ENCODE measurements at places on chromosomes 16 and 17. TPM values are rescaled to one million over a fixed set of nuclear protein-coding genes. Genes with fewer than 3 reads are reported as not detected.

Gene PRSS33
- not detected for total RNA-seq

Gene DNAH17
- total RNA-seq = not detected

Gene TNFRSF13B
- total RNA-seq = not detected

Gene CA7
- not detected for total RNA-seq

Gene PRSS8
- 116 TPM for total RNA-seq

Gene PRCD
- not detected for total RNA-seq

Gene CD300H
- total RNA-seq = not detected

DNA sequence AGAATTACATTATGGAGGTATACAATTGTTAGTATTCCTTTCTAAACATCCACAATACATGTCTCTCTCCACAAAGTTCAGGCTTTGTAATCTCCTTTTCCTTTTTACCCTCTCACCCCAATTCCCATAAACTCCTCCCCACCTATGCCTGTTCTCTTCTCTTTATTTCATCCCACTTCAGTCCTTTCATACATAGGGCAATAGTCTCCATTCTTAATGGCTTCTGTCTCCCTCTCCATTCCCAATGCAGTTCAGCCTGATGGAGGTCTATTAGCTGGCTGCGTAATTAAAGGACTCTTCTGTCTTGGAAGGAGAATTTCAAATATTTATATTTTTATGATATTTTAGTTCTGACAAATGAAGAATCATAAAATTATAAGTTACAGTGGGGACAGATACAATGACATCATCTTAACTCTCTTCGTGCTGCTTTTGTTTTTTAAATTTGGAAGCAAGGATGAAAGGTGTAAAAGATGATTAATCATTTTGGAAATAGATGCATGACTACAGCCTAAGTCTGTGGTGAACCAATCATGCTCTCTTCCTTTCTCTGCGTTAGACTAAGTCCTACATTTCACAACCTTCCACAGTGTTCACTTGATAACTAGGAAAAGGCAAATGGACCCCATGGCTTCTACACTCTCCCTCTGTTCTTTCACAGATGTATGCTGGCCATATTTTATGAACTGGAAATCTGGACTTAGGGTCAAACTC is 11.2 kb upstream of the FAM20A start:
- no peak for DNase-seq

- no peak for DNase-seq
Observed at GRCh38 chr16:79887541-79888540, 287.3 kb upstream of the MAF start.

DNA sequence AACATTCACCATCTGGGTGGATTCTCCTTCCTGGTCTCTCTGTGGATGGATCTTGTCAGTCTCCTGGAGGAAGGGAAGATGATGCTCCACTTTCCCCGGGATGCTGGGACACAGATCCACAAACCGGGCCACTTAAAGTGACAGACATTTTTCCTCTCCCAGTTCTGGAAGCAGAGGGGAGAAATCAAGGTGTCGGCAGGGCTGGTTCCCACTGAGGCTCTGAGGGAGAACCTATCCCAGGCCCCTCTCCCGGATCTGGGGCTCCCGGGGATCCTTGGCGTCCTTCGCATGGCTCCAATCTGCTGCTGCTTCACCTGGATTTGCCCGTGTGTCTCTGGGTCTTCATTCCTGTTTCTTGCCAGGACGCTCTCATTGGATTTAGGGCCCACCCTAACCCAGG is 263.1 kb upstream of the TNRC6C start:
- DNase-seq = no peak

GRCh38 chr17:67253384-67253783 is 8.4 kb upstream of the HELZ start:
- no peak for DNase-seq

DNA sequence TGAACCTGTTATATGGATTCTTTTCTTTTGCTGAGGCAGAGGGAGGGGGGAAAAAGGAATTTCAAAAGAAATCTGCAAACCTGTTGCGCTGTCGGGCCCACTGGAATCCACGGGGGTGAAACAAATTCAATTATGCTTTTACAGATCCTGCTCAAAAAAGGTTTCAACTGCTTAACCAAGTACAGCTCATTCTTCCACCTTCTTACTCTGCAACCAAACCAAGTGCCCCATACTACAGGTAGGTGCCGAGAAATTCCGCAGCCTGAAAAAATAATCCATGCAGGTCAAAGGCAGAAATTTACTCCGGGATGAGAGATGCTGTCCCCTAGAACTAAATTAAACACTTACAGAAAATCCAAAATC is 416 bp downstream of the RNF43 start:
- no peak for DNase-seq

DNA sequence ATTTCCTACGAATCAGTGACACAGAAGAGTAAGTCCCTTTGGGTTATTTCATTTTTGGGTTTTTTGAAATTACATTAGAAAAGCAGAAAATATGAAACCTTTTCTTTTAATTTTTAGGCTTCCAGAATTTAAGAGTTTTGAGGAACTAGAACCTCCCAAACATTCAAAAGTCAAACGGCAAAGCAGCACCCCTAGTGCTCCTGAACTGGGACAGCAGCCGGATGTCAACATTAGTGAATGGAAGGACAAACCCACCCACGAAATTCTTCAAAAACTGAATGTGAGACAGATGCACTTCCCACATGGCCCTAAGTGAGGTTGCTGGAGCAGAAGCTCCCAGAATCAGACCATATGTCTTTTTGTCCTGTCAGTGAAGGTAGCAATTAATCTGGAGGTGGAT is 199.4 kb downstream of the PHKB start:
- no peak for DNase-seq

DNA sequence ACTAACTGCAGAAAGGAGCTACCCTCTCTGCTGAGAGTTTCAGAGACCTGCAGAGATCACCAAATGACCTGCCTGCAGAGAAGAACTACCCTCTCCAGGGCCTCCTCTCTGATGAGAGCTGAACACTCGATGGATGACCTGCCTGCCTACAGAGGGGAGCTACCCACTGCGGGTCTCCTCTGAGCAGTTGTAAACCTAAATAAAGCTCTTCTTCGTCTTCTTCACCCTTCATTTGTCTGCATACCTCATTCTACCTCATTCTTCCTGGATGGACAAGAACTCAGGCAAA is 24.2 kb downstream of the SSH2 start:
- DNase-seq = no peak

DNA sequence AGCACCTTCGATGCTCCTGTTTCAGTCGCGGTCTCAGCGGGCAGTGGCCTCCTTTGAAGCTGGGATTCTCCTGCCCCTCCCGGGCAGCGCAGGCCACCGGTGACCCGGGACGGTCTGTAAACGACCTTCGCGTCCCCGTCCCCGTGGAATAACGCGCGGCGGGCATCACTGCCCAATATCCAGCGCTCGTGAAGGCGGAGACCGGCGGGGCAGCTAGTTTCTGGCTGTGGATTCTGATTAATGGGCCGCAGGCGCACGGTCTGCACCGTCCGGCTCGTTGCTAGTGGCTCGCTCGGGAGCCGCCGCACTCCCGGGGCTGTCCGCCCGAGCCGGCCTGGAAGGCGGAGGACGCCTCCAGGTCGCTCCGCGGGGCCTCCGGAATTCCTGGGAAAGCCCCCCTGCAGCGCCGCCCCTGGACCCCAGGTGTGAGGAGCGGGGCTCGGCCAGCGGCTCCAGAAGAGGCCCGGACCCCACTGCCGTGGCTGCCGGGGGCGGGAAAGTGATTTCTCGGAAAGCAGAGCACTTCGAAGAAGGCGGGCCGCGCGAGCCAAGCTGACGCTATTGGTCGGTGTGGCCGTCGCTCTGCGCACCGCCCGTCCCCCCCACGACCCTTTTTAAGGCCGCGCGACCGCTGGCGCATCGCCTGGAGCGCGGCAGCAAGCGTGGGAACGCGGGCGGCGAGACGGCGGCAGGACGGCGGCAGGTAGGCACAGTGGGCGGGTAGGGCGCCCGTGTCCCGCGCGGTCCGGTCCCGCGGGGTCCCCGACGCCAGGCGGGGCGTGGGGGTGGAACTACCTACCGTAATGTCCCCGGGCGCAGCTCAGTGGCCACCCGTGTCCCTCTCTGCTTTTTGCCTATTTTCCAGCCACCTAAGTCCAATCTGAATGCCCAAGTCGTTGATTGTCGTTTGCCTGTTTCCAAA is at the start of gene IRF8:
IRF8 (plus strand) TSS at position 642 of the 922 bp plus-strand sequence. CDS start 3,854 bp downstream, outside the sequence.
- DNase-seq = no peak

GRCh38 chr17:76872874-76873221 is 4.6 kb downstream of the MGAT5B start:
- DNase-seq = no peak

GRCh38 chr17:27376637-27377547 is 79.4 kb upstream of the KSR1 start:
- peak; percentile 18 for DNase-seq

GRCh38 chr17:50686494-50687199 is 21.1 kb downstream of the ANKRD40 start:
- peak; percentile 93 for DNase-seq

DNA sequence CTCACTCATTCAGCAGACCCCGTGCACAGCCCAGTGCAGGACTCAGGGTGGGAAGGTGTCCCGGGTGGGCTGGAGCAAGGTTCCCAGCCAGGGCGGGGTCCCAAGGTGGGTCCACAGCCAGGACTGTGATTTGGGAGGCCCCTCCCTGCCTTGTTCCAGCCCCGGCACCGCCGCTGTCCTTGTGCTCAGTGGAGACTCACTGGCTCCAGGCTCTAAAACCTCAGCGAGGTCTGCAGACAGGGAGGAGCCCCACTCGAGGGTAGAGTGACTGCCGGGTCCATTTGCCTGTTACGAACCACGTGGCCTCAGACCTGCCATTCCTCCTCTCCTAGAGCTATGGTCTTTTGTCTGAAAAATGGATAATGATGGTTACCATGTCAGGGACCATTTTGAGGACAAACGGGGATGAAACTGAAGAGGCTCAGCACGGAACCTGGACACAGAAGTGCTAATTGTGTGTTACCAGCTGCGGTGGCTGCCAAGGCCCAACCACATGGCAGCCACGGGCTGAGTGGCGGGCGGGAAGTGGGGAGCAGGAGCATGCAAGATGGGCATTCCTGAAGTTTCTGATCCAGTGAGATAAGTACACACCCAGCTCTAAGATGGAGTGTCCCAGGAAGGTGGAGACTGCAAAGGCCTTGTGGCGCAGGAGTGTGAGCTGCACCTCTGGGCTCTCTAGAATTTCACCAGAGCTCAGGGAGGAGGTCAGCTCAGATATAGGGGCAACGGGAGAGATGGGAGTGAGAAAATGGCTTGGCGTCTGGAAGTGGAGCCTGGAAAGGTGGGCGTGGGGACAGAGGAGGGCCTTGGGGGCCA is 317.6 kb downstream of the SEC14L1 start:
- no peak for DNase-seq

DNA sequence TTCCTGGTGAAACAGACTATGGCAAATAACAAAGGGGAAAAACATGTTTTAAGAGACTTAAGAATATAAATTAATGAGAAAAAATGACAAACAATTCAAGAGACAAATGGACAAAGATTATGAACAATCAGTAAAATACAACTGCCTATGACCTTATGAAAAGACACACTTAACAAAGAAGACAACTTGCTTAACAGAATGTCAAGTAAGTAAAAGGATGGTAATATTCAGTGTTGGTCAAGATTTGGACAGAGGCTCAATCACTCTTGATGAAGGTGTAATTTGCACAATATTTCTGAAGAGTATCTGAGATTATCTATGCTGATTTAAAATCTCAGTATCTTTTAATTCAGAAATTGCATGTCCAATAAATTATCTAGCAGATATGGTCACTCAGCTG is 34.4 kb downstream of the CREBBP start:
- no peak for DNase-seq

- no peak for DNase-seq
Observed at GRCh38 chr16:12197812-12198211, 221.3 kb downstream of the SNX29 start.

GRCh38 chr17:32116937-32117336 is 25.4 kb upstream of the RHOT1 start:
- DNase-seq = no peak

DNA sequence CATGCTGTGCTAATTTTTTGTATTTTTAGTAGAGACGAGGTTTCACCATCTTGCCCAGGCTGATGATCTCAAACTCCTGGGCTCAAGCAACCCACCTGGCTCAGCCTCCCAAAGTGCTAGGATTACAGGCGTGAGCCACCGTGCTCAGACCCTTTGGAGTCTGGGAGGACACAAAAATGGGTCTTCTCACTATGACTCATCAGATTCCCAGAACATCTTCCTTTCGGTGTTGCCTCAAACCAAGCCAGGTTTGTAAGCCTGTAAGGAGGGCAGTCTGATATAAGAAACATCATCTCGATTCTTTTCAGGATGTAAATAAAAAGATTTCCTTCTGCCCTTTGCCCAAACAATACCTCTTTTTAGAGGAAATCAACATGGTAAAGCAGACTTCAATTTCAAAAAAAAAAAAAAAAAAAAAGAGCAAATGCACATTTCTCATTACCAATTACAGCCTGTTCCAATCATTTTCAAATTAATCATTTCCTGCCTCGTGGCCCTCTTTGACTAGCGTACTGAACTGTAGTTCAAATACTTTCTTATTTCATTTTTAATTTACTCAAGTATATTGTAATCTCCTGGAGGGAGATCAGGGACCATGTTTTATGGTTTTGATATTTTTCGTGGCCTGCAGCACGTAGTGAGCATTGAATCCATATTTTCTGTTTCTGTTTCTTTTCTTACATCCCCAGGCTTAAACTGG is 409.6 kb downstream of the GRIN2A start:
- no peak for DNase-seq

- no peak for DNase-seq
Observed at GRCh38 chr16:27598220-27598619, 48.3 kb downstream of the KATNIP start.

- DNase-seq = peak; percentile 72
Observed at GRCh38 chr17:75635610-75636202, 2.5 kb downstream of the SMIM5 start.

GRCh38 chr17:57466017-57466471 is 209.7 kb downstream of the MSI2 start:
- no peak for DNase-seq

GRCh38 chr17:3535253-3535995 is 22.2 kb downstream of the TRPV3 start:
- DNase-seq = peak; percentile 33

DNA sequence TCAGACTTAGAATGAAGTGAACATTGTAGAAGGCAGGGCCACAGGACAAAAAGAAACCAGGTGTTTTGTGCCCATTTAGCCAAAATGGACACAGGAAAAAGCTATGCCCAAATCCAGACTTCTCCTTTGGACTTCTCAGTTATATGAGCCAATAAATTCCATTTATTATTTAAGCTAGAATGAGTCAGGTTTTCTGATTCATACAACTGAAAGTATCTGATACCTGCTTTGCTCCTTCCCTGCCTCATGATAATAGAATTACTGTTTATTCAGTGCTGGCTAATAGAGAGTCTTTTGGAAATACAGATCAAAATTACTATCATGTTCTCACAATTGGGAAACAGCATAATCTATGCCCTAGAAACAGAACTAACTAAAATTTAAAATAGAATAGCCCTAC is 8.7 kb upstream of the CPD start:
- peak; percentile 7 for DNase-seq

All from HT-29 (cell line).